ENCODE measurements at places on chromosomes 7 and 10.

- peak; percentile 18 for DNase-seq
These were observed 1.1 kb downstream of the ZNF777 start for GRCh38 chr7:149459540-149460452.

DNA sequence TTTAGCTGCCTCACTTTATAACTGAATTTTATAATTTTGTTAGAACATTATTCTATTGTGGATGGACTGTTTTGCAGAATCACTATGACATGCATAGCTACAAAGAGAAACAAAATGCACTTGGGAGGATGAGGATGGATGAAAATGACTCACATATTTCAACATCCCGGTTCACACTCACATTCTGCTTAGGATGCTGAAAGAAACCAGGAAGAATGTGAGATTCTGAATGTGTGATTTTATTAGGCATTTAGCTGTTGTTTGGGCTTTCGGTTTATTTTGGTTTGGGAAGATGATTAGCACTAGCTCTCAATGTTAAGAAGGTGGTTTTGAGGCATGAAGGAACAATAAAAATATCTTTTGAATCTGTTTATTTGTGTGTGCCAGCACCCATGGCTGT, 235.5 kb downstream of the SEMA3E start:
- DNase-seq: no peak

DNA sequence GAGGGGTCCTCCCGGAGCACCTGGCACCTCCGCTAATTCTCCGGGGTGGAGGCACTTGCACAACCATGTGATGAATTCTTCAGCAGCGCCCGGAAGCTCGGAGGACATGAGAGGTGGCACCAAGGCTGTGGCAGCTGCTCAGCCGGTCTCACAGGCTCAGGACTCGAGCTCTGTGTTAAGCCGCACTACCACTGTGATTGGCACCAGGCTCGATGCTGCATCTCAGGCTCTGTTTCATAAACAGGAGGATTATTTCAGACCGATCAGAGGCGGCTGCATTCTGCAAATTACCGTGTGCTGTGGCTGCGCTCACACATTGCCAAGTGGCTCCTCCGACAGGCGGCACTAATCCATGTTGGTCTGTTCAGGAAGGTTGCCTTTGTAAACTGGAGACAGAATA, 495.2 kb downstream of the DNAJB6 start:
- no peak for DNase-seq

- DNase-seq: no peak
These were observed 11.0 kb downstream of the TMEM184A start for GRCh38 chr7:1544896-1545416.

- DNase-seq: no peak
These were observed 8.8 kb downstream of the TSPAN15 start for GRCh38 chr10:69459893-69460575.

DNA sequence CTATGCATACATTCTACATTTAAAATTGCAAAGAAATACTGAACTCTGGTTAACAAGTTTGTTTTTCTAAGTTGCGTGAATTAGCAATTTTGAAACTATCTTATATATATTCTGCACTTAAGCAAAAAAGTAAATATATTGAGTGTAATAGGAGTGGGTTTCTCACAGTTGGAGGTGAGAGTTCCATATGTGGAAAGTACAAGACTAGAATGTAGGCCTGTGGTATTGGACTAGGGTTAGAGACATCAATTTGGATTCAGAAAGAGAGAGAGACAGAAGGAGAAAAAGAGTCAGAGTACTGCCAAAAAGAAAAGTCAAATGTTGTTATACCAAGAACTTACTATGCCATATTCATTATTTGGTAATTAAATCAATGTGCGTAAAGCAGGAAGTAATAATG, 47.3 kb upstream of the ITGB8 start:
- no peak for DNase-seq

DNA sequence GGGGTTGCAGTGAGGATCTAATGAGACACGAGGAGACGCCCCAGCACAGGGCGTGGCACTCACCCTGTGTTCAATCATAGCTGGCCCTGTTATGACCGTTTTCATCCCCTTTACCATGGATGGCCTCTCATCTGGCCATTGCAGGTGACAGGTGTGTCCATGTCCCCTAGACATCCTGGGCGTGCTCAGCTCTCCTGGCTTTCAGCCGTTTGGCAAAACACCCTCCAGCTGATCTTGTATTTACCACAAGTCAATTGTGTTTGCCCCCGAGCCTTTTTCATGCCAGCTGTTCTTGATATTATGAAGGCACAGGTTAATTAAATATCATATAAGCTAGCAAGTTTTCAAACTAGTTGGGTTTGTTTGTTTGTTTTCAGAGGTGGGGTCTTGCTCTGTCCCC, 97.1 kb downstream of the CHST15 start:
- no peak for DNase-seq

DNA sequence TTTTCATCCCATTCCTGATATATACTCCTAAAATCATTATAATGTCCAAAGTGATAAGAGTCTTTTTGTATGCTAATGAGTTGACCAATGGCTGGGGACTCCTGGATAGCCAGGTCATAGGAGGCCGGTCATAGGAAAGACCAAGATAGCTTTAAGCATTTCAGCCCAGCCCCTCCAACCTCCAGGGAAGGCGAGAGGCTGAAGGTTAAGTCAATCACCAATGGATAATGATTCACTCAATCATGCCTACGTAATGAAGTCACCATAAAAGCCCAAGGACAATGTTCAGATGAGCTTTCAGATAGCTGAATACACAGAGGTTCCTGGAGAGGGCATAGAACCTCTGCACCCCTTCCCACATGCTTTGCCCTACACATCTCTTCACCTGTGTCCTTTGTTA, 75.7 kb downstream of the VWDE start:
- DNase-seq: no peak

DNA sequence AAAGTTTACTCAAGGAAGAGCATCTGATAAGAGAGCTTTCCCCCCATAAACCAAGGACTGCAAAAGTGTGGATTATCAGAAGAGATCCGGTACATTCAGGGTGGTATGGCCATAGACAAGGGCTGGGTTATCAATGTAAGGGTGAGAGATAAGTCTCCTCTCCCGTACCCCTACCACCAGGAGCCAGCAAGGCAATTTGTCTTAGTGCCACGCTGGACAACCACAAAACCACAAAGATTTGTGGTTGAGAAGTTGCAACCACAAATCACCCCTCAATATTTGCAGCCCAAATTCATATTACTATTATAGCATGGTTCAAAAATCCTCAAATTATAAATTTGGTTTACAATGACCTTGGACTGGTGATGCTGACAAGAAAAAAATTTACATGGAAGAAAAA, 2.3 kb upstream of the ZSCAN25 start:
- DNase-seq: no peak

GRCh38 chr7:38699471-38699870, 68.3 kb upstream of the AMPH start:
- DNase-seq: no peak

GRCh38 chr7:69187824-69188333, 410.4 kb upstream of the AUTS2 start:
- no peak for DNase-seq

- no peak for DNase-seq
These were observed 50.5 kb upstream of the GPR141 start for GRCh38 chr7:37633048-37633447.

DNA sequence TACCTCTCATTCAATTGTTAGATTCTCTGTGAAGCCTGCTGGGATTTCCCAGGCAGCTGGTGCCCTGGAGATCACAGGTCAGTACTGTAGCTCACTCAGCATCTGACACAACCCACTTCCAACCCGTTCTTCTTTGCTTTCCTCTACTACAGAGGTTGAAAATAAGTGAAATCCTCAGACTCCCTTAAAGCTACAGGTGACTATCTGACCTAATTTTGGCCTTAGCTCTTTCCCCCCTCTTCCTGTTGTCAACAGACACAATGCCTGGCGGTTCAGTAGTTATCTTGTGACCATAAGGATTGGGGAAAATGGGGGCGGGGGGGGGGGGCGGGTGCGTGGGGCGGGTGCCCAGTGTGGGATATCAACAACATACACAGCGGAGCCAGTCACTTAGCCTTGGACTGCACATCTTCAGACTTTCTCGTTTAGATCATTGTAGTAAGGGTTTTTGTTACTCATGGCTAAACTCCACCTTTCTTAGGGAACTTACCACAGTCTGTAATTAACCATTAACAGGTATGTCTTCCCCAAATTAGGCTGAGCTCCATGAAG, 37.8 kb downstream of the MTPN start:
- no peak for DNase-seq

- no peak for DNase-seq
These were observed 12.5 kb upstream of the LIPK start for GRCh38 chr10:88693392-88694020.

DNA sequence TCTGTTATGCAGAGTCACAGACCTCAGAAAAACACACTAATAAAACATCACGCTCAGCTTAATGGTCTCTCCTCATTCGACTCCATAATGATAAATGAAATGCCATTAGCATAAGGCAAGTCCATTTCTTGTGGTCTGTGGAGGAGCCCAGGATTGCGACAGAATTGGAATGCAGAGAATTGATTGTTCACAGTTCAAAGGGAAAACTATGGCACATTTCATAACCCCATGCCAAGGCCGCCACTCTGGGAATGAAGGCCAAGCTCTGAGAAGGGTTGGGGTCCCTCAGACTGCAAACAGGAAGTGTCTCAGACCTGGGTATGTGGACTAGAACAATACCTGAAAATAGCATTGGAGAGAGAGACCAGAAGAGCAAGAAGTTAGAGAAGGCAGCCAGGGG, 398.9 kb downstream of the ADRA2A start:
- no peak for DNase-seq

DNA sequence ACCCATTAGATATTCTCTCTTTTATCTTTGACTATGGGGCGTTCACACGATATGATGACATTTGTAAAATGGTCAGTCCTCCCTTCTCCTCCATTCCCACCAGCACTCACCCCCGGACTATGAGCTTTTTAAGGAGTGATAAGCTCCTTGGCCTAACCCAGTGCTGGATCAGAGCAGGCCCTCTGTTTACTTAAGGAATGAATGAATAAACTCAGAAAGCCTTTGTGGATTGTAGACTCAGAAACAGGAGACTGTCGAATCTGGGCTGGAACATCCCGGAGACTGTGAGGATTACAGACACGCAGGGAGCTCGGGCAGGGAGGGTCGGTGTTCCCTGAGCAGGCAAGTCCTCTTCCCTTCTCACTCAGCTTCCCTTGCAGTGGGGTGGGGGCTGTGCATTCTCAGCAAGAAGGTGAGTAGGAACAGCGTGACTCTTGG, 6.8 kb upstream of the ZCCHC24 start:
- DNase-seq: no peak

DNA sequence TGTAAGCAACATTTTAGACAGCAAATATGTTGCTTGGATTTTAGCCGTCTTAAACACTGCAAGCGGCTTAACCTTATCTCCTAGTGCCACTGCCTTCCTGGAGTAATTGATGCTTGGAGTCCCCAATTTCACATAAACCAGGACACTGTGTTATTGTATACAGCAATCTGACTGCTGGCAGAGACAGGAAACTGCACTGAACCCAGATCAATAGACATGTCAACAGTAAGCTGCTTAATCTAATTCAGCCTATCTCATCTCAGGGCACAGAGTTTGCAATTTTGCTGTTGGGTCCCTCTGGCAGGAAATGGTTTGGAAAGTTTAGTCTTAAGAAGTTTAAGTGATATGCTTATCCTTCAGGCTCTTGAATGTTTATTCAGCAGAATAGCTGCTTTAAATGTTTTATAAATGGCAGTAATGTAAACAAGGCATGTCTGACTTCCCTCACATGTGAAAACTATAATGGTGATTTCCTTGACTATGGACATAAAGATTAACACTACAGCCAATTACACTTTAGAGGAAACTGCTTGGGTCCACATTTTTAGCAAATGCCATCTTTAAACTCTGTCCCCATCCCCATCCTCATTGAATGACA, 598.6 kb downstream of the PARD3 start:
- no peak for DNase-seq

GRCh38 chr7:144534196-144534595, 130.7 kb upstream of the NOBOX start:
- DNase-seq: no peak

DNA sequence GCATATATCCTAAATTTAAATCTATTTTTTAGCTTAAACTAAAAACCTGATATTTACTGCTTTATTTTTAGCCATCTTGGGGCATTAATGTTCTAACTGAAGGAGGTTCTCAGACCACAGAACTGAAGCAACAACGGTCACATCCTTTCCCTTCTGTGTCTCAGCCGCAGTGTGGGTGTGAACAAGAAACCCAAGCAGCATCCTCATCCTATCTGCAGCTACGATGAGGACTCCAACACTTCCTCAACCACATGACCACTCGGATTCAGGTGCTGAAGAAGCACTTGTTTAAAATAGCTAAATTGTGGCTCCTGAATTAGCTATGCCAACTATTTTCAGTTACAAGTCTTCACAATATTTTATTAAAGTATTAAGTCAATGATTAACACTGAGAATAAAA, 5.3 kb downstream of the ESYT2 start:
- DNase-seq: peak; percentile 17
